ENCODE measurements at places on chromosomes 5 and 9.

- DNase-seq: peak; percentile 3
Measured at GRCh38 chr9:99336531-99336930, 114.4 kb downstream of the SEC61B start.

GRCh38 chr5:87361031-87361445 lies 51.7 kb downstream of the CCNH start:
- DNase-seq: no peak

GRCh38 chr9:138007566-138007917 lies 130.0 kb downstream of the CACNA1B start:
- DNase-seq: no peak

- DNase-seq: no peak
Measured at GRCh38 chr9:29348999-29349398, 1775.7 kb upstream of the C9orf72 start.

DNA sequence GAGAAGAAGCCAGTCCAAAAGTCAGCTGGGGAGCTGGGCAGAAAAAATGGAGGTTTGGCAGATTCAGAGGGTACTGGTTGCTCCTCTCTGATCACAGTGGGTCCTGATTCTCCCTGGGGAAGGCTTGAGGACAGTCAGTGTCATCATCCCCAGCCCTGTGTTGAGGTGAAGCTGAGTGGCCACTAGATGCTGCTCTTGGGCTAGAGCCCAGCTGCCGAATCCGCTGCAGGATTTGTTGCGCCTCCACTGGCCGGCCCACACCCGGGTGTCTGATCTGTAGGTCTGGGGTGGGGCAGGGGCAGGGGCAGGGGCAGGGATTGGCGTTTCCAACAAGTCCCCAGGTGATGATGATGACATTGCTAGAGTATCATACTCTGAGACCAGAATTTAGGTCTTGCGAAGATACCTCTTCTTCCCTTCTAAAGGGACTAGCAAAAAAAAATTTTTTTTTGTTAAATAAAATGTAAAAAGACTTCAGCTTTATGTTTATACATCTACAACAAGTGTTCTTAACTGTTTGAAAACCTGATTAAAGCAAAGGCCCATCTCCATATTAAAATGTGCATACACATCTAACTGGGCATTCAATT lies 106.8 kb downstream of the PDE6A start:
- no peak for DNase-seq

DNA sequence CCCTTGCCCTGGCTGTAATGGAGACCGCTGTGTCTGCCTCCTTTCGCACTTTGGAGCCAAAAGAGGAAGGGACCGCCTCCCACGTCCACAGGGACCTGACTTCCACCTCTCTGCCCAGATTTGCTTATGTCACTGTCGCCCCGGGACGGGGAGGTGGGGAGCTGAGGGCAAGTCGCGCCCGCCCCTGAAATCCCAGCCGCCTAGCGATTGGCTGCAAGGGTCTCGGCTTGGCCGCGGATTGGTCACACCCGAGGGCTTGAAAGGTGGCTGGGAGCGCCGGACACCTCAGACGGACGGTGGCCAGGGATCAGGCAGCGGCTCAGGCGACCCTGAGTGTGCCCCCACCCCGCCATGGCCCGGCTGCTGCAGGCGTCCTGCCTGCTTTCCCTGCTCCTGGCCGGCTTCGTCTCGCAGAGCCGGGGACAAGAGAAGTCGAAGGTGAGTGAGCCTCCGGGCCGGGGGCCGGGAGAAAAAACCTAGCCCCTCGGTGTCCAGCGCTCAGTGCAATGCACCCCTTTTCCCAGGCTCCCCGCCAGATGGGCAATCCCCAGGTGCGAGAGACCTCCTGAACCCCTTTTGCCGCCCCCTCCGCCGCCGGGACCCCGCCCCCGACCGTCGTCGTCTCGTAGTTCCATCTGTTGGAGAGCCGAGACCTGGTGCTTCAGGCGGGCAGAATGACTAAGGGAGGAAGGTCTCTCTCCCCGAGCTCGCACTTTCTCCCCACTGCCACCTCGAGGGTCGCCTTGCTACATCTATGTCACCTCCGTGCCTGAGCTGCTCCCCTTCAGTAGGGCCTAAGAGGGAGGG lies at the start of gene GPX3:
TSS of gene GPX3 (plus strand) at position 288 of the 807 bp plus-strand sequence. CDS start at position 352, 64 bp downstream.
- peak; percentile 9 for DNase-seq

DNA sequence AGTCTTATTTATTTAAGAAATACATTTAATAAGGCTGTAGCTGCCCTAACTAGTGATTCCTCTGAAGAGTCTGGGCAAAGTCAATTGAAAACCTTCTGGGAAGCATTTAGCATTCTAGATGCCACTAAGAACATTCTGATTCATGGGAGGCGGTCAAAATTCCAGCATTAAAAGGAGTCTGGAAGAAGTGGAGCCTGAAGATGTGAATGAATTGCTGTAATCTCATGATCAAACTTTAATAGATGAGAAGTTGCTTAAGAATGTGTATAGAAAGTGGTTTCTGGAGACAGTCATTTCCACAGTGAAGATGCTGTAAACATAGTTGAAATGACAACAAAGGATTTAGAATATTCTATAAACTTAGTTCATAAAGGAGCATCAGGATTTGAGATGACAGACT lies 61.4 kb downstream of the WDR41 start:
- DNase-seq: no peak

DNA sequence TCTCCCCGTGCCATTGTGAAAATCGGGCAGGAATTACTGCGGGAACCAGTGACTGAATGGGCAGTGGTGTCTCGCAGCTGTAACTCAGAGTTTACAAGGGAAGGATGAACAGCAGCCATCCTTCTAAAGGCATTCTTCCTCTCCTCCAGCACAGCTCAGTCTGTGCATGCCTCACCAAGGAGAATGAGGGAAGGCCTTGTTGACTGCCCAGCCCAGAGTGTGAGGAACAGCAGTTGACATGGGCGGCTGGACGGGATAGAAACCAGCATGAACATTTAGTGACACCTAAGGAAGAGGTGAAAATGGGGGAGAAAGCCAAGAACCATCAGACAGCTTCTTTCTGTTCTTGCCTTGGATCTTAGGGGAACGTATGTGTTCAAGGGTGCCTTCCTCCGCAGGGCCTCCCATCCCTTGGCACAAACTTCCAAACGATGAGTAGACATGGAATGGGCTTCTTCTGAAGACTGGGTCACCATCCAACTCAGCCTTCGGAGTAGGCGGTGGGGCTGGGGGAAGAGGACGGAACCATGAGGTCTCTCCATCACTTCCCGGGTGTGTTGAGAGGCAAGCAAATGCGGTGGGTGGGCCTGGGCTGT lies 887 bp upstream of the PDE8B start:
- no peak for DNase-seq

DNA sequence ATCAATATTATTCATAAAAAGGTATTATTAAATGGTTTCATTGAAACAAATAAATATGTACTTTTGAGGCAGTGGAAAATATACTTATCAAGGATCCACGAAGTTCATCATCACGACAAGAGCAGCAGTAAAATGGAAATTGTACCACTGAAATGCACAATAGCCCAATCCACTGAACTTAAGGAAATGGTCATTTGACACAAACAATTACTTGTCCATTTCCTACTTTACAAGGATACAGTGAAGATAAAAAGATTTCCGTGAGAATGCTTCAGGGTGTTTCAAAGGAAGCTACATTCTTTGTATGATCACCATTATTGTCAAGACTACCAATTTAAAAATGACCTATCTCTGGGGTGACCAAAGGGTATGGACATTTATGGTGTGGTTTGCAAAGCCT lies 210.3 kb downstream of the SYK start:
- no peak for DNase-seq

DNA sequence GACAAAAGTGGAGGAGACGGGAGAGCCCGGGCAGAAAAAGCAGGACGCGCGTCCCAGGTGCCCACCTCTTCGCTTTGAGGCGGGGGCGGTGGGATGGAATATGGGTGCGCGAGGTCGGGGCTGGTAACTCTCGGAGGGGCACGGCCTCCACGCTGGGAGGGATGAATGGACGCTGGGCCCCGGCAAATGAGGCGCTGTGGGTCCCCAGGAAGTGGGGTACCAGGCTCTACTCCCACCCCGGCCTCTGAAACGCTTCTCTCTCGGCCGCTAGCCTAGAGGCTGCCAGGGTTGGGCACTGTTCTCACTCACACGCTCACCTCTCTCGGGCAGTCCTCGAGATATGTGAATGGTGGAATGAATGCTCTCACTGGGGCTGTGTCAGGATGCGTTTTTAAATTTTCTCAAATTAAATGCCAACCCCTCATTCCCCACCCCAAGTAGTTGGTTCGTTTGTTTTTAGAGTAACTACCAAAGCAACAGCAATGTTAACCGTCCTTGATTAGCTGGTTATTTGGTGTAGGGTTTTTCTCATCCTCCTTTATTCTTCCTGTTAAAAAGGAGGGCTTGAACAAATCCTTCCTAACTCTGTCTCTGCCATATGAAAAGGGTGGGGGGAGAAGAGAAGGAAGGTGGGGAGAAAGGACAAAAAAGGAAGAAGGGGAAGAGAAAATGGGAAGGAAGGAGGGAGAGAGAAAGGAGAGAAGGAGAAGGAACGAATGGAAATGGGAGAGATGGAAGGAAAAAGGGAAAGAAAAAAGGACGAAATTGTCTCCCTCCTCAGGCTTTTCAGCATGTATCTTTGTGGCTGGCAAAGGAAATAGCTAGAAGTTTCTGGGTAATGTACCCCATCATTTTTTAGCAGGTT lies 1.3 kb upstream of the EBF1 start:
- DNase-seq: no peak

- no peak for DNase-seq
Measured at GRCh38 chr5:149195962-149196361, 54.7 kb downstream of the ABLIM3 start.

Data from NCI-H1105 (cell line).